Nephron progenitor cell (in vitro differentiated cells): ENCODE measurements at places on chromosomes 2 and 18.

DNA sequence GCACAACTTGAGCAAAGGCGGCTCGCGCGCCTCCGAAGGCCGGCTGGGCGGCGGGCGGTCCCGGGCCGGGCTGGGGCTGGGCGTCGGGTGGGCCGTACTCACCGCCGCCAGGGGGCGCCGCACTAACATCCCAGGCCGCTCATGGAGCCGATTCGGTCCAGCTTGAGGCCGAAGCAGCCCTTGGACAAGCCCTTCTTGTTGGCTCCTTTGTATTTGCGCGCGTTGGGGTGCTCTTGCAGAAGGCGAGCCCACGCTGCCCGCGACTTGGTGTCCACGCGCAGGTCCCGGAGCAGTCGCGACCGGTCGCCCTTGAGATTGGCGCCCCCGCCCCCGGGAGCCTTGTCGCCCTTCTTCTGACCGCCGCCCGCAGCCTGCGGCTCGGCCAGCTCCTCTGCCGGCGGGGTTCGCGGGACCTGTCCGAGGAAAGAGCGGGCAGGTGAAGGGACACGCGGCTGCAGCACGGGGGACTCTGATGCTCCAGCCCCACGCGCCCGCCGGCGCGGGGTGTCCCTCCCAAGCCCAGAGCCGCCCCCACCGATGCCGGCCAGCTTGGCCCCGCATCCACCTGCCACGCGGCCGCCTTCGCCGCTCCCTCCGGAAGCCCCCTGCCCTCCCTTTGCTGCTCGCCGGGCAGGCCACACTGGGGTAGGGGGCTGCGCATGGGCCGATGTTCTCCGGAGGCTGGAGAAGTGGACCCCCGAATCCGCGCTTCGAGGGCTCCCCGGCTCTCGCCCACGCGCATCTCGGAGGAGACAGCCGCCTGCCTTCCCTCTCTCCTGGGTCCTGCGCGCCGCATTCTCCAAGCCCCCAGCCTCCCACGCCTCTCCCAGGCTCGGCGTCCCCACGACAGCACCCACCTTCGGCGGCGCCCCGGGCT, 655 bp downstream of the NPPC start:
- H3K36me3 ChIP-seq, result no peaks in the 10 kb centered on the region
- H3K27me3 ChIP-seq, result peaks cover 88% of the 10 kb centered on the region
- peak overlapping the region; percentile 86 for H3K4me3 ChIP-seq
- H3K4me1 ChIP-seq, result peaks cover 26% of the 10 kb centered on the region

DNA sequence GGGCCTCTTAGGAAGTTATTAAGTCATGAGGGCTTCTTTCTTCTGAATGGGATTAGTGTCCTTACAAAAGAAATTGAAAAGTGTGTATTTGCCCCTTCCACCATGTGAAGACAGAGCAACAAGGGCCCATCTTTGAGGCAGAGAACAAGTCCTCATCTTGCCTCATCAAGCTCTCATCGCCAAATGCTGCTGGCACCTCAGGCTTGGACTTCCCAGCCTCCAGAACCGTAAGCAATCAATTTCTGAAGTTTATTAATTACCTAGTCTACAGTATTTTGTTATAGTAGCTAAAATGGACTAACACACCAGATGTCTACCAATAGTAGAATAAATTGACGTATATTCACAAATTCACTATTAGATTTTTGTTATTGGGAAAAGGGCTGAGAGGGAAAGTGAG, 74.6 kb downstream of the CCDC148 start:
- no peak overlapping the region for H3K27ac ChIP-seq
- no peak overlapping the region for H3K4me3 ChIP-seq
- H3K27me3 ChIP-seq, result no peaks in the 10 kb centered on the region
- no peaks in the 10 kb centered on the region for H3K4me1 ChIP-seq

GRCh38 chr2:188272121-188272520, 19.6 kb upstream of the GULP1 start:
- H3K36me3 ChIP-seq, result no peaks in the 10 kb centered on the region
- peaks cover 7% of the 10 kb centered on the region for H3K4me1 ChIP-seq
- DNase-seq, result no peak
- no peaks in the 10 kb centered on the region for H3K27me3 ChIP-seq
- no peak overlapping the region for H3K4me3 ChIP-seq
- H3K27ac ChIP-seq, result no peak overlapping the region

DNA sequence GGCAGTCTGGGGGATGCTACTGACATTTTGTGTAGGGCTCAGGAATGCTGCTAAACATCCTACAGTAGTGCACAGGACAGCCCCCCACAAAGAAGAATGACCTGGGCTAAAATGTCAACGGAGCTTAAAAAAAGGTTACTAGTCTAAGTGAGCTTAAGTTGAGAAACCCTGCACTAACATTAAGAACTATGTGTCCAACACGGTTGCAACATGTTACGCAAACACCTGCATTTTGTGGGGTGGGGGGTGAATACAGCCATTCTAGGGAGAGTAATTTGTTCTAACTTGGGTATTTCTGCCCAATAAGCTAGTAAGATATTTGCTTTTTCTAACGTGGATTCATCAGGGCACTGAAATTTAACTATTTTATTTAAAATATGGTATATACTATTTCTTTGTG, 57.9 kb downstream of the SLC8A1 start:
- no peak overlapping the region for H3K4me3 ChIP-seq
- H3K4me1 ChIP-seq, result peaks cover 13% of the 10 kb centered on the region
- no peak for DNase-seq
- peaks cover 8% of the 10 kb centered on the region for H3K27me3 ChIP-seq
- H3K36me3 ChIP-seq, result no peaks in the 10 kb centered on the region
- H3K27ac ChIP-seq, result no peak overlapping the region

DNA sequence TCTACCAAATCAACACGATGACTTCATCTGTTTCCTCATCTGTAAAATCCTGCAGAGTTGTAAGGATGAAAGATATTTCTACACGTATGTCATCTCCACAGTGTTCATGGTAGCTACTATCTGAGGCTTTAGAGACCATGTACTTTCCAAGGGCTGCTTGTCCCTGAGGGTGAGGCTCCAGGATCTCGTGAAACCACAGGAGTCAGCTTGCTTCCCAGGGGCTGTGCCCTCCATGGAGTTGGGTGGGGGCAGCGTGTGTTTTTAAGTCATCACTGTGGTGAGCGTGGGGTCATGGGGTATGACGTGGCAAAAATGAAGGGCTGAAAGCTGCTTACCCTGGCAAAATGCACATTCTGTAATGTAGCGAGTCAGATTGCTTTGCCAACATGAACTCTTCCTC, 81.6 kb downstream of the ASAP2 start:
- H3K36me3 ChIP-seq, result peaks cover 62% of the 10 kb centered on the region
- no peak overlapping the region for H3K4me3 ChIP-seq
- H3K27me3 ChIP-seq, result no peaks in the 10 kb centered on the region
- H3K4me1 ChIP-seq, result peaks cover 43% of the 10 kb centered on the region
- no peak overlapping the region for H3K27ac ChIP-seq
- no peak for DNase-seq

- H3K27me3 ChIP-seq, result peaks cover 2% of the 10 kb centered on the region
- no peak overlapping the region for H3K4me3 ChIP-seq
- H3K36me3 ChIP-seq, result peaks cover 22% of the 10 kb centered on the region
- H3K27ac ChIP-seq, result no peak overlapping the region
- H3K4me1 ChIP-seq, result no peaks in the 10 kb centered on the region
Measured at GRCh38 chr2:31950946-31951562, 59.8 kb downstream of the MEMO1 start.

DNA sequence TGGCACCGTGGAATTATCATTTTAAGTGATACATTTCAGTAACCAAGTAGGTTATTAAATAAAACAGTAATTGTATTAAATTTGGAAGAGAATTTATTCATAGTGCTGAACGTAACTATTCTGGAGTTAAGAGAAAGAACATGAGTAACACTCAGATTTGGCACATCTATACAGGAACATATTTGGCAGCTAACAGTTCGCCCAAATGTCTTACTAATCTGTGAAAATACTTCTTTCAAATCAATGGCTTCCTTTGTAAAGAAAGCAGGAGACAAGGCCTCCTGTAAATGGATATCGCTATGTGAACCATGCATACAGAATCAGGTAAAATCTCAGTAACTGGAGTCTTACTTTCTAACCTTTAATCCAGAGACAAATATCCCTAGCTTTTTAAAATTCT, 64.4 kb downstream of the ZNF516 start:
- peaks cover 85% of the 10 kb centered on the region for H3K4me1 ChIP-seq
- no peak overlapping the region for H3K27ac ChIP-seq
- H3K4me3 ChIP-seq, result no peak overlapping the region
- H3K27me3 ChIP-seq, result no peaks in the 10 kb centered on the region
- peaks cover 83% of the 10 kb centered on the region for H3K36me3 ChIP-seq

- H3K27ac ChIP-seq, result no peak overlapping the region
- H3K36me3 ChIP-seq, result no peaks in the 10 kb centered on the region
- H3K27me3 ChIP-seq, result peaks cover 8% of the 10 kb centered on the region
- DNase-seq, result no peak
Measured at GRCh38 chr2:39530411-39530866, 93.4 kb upstream of the MAP4K3 start.

GRCh38 chr2:68426848-68427579, 40.1 kb downstream of the FBXO48 start:
- no peak for DNase-seq
- H3K36me3 ChIP-seq, result no peaks in the 10 kb centered on the region
- H3K4me3 ChIP-seq, result no peak overlapping the region
- no peaks in the 10 kb centered on the region for H3K27me3 ChIP-seq

DNA sequence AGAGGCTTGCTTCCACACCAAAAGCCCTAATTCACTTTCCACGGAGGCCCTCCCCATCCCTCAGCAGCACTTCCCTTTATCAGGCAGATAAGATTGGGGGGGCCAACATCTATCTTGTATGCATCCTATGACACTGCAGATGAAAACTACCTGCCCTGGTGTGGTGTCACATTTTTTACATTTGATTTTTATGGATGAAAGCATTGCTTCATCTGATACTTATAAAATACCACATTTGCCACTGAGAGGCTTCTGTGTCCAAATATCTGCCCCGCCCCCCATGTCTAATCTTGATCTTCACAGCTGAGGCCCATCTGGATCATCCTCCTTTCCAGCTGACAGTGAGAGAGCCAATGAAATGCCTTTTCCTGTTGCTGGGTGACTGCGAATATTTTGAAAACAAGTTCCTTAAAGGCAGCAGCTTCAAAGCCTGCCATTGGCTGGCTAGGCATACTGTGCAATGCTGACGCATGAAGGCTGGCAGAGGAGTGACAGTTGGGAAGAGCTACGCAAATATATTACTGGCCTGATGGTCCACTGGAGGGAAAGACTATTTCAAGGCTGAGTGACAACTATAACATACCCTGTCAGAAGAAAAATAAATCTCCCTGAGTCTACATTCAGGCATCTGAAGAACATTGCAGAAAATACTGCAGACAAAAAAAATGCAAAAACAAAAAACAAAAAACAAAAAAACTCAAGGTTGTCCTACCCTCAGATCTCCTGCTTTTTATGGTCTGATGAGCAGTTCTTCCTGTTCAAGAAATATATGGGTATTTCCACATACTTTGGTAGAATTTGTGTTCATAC, 318.7 kb downstream of the PDE11A start:
- DNase-seq, result peak; percentile 20
- peaks cover 73% of the 10 kb centered on the region for H3K4me1 ChIP-seq
- peak overlapping the region; percentile 99 for H3K27ac ChIP-seq

DNA sequence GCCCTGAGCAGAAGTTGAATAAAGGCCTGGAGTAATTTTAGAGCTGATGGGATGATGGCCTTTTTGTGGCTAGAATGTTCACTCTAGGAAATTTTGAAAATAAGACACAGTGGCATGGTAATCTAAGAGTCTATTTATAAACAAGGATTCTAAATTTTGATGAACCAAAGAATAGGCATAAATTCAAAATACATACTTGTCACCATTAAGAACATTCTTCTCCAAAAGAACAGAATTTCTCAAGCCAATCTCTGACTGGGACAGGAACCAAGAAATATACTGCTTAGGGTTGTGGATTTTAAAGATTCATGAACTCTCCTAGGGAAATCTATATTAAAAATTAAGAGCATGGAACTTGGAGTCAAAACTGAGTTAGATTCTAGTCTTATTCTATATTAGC, 98.2 kb upstream of the SETBP1 start:
- no peaks in the 10 kb centered on the region for H3K27me3 ChIP-seq
- H3K4me1 ChIP-seq, result no peaks in the 10 kb centered on the region
- H3K4me3 ChIP-seq, result no peak overlapping the region
- no peak for DNase-seq
- no peaks in the 10 kb centered on the region for H3K36me3 ChIP-seq

GRCh38 chr2:139122711-139123158, 342.5 kb upstream of the NXPH2 start:
- H3K4me1 ChIP-seq, result no peaks in the 10 kb centered on the region
- DNase-seq, result no peak
- H3K4me3 ChIP-seq, result no peak overlapping the region
- no peak overlapping the region for H3K27ac ChIP-seq
- H3K27me3 ChIP-seq, result no peaks in the 10 kb centered on the region

GRCh38 chr2:28896906-28897305, 2.4 kb downstream of the WDR43 start:
- H3K4me1 ChIP-seq, result peaks cover 45% of the 10 kb centered on the region
- H3K27ac ChIP-seq, result no peak overlapping the region
- peak overlapping the region; percentile 98 for H3K4me3 ChIP-seq
- peaks cover 8% of the 10 kb centered on the region for H3K27me3 ChIP-seq

- no peak within 1 kb of the TSS for H3K27ac ChIP-seq
- peak within 1 kb of the TSS; percentile 86 for H3K4me3 ChIP-seq
- H3K36me3 ChIP-seq, result no peaks in the 10 kb centered on the region
- DNase-seq, result peak; percentile 93
- peaks cover 61% of the 10 kb centered on the region for H3K27me3 ChIP-seq
Measured at GRCh38 chr18:59697236-59697932, at the start of gene CCBE1. CCBE1 (minus strand) TSS chr18:59697423.

- H3K27ac ChIP-seq, result no peak overlapping the region
- H3K4me3 ChIP-seq, result no peak overlapping the region
- no peaks in the 10 kb centered on the region for H3K36me3 ChIP-seq
- no peak for DNase-seq
- H3K27me3 ChIP-seq, result peaks cover 10% of the 10 kb centered on the region
Measured at GRCh38 chr2:67802291-67802690, 260.5 kb downstream of the C1D start.

GRCh38 chr2:190190507-190191162, 128.1 kb upstream of the MSTN start:
- DNase-seq, result no peak
- no peak overlapping the region for H3K4me3 ChIP-seq
- H3K36me3 ChIP-seq, result peaks cover 4% of the 10 kb centered on the region
- H3K4me1 ChIP-seq, result no peaks in the 10 kb centered on the region
- H3K27me3 ChIP-seq, result no peaks in the 10 kb centered on the region
- H3K27ac ChIP-seq, result no peak overlapping the region

DNA sequence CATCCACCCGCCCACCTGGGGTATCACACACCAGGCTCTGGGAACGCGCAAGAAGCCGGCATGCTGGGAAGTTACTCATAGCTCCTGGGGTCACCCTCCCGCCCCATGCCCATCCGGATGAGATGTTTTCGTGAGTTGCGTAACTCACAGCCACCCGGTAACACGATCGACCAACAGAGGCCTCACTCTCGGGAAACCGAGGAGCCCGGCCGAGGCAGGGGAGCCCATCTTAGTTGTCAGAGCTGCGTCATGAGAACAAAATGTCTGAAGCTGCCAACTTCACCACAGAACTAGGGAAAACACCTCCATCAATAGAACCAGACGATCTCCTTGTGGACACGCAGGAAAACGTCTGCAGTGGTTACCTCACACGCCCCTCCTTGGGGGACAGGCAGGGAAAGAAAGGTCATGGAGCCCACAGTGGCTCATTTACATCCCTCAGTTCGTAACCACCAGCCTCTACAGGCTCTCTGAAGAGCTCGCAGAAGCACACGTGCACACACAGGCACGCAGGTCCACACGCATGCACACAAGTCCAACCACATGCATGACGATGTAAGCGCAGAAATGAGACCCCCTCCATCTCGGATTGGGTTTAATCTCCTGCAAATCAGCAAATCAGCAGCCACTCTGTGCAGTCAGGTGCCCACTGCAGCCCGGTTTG, 26.2 kb downstream of the ADI1 start:
- no peak overlapping the region for H3K4me3 ChIP-seq
- peaks cover 19% of the 10 kb centered on the region for H3K36me3 ChIP-seq
- no peak overlapping the region for H3K27ac ChIP-seq
- H3K27me3 ChIP-seq, result peaks cover 4% of the 10 kb centered on the region
- no peak for DNase-seq
- H3K4me1 ChIP-seq, result peaks cover 57% of the 10 kb centered on the region
